NK-92 treated with Interleukin-12 subunit alpha and Interleukin-12 subunit beta, amount 100 ng/mL, for 24 hours (cell line): ENCODE measurements at places on chromosomes 4 and X.

DNA sequence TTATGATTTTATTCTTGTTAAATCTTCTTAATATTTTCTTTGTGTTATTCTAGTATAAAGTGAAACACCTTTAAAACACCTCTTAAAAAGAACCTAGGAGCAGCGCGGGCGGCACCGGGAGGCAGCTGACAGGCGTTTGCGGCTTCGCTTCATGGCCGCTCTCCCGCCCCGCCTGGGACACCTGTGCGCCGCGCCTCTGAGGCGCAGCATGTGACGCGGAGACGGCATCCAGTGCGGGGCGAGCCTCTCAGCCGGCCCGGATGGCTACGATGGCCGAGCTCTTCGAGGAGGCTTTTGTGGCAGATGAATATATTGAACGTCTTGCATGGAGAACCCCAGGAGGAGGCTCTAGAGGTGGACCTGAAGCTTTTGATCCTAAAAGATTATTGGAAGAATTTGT is 1592.7 kb downstream of the TECRL start:
- DNase-seq = no peak

DNA sequence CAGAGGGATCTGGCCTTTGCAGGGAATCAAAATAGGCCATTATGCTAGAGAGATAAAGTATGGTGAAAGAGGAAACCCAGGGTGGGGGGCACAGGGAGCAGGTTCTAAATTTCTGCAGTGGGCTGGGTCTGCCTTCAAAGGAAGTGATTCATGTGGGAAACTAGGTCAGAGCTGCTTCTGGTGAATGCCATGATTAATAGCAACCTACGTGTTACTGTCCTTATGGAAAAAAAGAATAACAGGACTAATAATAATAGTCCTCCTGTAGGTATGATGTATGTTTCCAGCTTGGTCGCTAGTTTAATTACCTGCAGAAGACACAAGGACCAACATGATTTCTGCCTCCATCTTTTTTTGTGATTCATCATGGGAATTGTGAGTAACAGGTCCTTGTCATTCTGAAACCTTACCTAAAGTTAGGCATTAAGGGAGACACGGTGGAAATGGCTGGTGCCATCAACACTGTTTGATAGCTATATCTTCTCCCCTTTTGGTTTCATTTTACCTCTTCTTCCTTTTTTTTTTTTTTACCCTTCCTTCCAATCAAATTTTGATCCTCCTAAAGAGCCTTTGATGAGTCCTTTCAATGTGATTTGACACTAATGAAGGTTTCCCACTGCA is 180.4 kb downstream of the CPEB2 start:
- no peak for DNase-seq

DNA sequence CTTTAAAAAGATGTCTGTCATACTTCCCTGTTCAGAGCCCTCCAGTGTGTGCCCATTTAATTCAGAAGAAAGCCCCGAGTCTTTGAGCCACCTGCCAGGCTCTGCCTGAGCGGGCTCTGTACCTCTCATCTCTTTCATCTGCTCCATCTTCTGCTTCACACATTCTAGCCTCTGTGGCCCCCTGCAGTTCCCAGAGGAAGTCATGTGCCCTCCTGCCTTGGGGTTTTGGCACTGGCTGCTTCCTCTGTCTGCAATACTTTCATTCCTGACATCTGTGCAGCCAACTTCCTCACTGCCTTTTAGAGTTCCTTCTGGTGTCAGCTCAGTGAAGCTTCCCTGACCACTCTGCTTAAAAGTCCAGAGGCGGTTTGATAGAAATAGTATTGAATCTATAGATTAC is 6.2 kb upstream of the STK32B start:
- no peak for DNase-seq

DNA sequence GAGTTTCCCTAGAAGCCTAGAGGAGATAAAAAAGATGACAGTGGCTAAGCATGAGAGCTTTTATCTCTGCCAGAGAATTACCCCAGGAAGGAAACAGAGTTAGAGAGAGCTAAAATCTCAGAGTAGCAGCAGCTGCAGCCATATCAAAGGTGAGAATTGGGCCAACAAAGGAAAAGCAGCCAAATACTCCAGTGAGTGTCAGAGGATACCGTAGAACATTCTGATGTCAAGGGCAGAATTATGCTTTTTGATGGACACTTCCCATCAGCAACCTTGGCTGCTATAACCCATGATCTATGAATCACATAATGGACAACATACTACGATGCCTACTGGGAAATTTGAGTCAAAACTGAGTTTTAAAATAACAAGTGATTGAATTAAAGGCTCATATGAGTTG is 405.8 kb upstream of the CPEB2 start:
- no peak for DNase-seq
